ENCODE measurements at places on chromosomes 7 and 10. TPM values are rescaled to one million over a fixed set of nuclear protein-coding genes. Genes with fewer than 3 reads are reported as not detected.

DNA sequence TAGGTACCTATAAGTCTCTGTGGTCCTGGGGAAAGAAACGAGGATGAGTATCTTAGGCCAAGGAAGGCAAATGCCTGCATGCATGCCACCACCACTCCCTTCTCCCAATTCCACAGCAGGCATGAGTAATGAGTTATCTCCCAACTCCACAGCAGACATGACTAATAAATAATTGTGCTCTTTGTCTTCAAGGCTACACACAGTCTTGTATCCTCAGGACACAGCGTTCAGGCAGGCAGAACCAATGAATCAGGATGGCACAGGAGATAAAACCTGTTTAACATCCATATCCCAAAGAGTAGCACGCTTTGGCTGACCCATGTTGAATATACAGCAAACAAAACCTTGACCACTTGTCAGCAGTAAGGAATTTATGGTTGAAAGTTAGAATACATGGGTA, 229.7 kb upstream of the NFE2L3 start:
- no peak overlapping the region for H3K27ac ChIP-seq
- H3K27me3 ChIP-seq, result no peaks in the 10 kb centered on the region
- no peaks in the 10 kb centered on the region for H3K4me1 ChIP-seq
- no peak for DNase-seq
- no peak overlapping the region for H3K4me3 ChIP-seq

The RGR gene
- not detected for total RNA-seq

- H3K27me3 ChIP-seq, result no peaks in the 10 kb centered on the region
- H3K36me3 ChIP-seq, result peaks cover 37% of the 10 kb centered on the region
- H3K4me3 ChIP-seq, result no peak overlapping the region
- DNase-seq, result no peak
- no peak overlapping the region for H3K27ac ChIP-seq
Measured at GRCh38 chr7:2771274-2771731, 72.8 kb downstream of the GNA12 start.

DNA sequence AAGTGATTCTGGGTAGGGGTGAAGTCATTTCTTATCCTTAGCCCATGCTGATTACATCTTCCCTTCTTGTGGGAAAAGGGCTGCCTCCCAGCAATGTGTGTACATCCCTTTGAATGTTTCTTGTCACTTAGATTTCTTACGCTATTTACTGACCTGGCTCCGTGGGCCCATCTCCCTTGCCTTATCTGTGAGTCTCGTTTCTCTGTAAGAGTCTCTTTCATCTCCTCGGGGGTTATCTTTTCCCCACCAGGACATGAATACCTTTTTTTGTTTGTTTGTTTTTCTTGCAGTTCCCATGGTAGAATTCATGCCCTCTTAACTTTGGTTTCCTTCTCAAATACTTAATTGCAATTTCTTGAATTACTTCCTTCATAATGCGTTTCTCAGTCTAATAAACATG, 107.7 kb downstream of the BAMBI start:
- no peaks in the 10 kb centered on the region for H3K27me3 ChIP-seq
- peaks cover 22% of the 10 kb centered on the region for H3K4me1 ChIP-seq
- no peak overlapping the region for H3K4me3 ChIP-seq
- H3K36me3 ChIP-seq, result no peaks in the 10 kb centered on the region

DNA sequence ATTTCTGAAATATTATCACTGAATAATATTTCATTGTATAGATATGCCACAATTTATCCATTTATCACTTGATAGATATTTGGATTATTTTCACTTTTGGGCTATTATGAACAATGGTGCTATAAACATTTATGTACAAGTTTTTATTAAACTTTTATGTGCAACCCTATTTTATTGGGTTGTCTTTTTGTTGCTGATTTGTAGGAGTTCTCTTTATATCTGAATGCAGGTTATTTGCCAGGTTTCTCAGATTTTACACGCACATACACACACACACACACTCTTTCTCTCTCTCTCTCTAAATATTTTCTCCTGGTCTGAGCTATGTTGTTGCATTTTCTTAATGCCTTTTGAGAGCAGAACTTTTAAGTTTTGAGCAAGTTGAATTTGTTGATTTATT, 36.2 kb downstream of the ADK start:
- H3K36me3 ChIP-seq, result no peaks in the 10 kb centered on the region
- H3K4me3 ChIP-seq, result no peak overlapping the region
- no peaks in the 10 kb centered on the region for H3K4me1 ChIP-seq
- DNase-seq, result no peak
- no peaks in the 10 kb centered on the region for H3K27me3 ChIP-seq

The C7orf33 gene
- total RNA-seq, result not detected

DNA sequence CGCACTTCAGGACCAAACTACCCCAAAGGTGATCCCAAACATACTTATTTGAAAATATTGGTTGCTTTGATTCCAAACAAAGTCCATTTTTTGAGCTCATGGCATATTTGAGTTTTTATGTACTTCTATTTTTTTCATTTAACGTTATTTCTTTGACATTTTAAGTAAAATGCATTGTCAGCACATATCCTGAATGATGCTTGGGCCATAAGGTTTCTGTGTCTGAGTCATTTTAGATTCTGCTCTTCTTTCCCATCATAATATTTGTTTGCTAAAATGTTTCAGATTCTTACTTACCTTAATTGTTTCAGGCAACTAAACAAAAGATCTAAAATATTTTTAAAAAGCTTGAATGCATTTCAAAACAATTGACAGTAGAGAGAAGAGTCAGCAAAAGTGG, 998.2 kb downstream of the REEP3 start:
- DNase-seq, result no peak
- no peaks in the 10 kb centered on the region for H3K27me3 ChIP-seq
- no peak overlapping the region for H3K4me3 ChIP-seq
- no peaks in the 10 kb centered on the region for H3K4me1 ChIP-seq
- no peak overlapping the region for H3K27ac ChIP-seq
